NCI-H510A (cell line): ENCODE measurements at places on chromosomes 1 and 21.

- DNase-seq, result no peak
These were observed 4.8 kb upstream of the LRRC8B start for GRCh38 chr1:89519779-89520358.

GRCh38 chr1:6538956-6539355, 15.4 kb downstream of the NOL9 start:
- DNase-seq, result no peak

- no peak for DNase-seq
These were observed 10.2 kb downstream of the GSTM3 start for GRCh38 chr1:109730666-109731065.

GRCh38 chr21:14591882-14592281, 45.8 kb upstream of the SAMSN1 start:
- no peak for DNase-seq

DNA sequence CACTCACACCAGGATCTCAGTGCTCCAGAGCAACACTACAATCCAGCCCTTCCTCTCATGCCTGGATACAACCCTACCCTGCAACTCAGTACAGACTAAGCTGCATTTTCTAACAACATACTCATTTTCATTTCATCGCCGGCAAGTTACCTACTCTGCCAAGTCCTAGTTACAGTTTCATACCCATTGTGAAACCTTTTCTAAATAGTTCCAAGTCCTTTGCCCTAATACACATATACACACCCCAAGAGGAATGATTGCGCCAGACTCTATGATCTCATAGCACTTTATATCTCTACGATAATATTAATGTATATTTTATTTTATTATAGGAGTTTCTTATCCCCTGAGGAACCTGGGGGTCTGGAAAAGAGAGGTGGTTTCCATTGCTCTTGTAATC, 122.4 kb downstream of the LMX1A start:
- no peak for DNase-seq

DNA sequence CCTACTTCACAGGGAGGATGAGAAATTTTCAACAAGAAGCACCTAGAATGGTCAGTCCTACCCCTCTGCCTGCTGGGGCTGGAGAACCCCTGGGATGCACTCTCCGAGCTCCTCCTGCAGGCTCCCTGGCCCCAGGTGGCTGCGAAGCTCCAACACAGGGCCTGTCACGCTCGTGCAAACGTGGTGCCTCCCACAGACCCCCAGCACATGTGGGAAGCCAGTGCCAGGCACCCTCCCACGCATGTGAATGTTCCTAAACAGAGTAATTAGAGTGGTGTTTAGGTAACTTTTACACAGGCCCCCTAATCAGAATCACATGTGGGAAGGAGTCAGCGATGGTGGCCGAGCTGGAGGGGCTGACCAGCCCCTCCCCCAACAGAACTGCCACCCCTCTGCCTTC, 28.4 kb downstream of the GLIS1 start:
- no peak for DNase-seq

DNA sequence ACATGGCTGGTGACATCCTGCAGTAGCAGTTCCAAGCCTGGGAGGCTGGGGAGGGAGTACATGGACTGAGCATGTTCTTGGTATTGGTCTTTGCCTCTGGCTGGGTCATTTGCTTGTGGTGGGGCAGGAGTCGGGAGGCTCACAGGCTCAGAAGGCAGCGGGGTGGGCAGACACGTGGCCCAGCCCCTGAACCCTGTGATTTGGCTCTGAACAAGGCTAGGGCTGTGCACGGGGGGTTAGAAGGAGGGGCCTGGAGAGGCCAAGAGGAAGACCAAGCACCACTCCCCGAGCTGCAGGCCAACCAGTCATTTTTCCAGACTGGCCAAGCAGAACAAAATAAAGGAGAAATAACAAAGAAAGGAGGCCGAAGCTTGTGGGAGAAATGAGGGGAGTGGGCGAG, 9.7 kb upstream of the PRELP start:
- no peak for DNase-seq

GRCh38 chr21:37987668-37988067, 71.4 kb upstream of the KCNJ6 start:
- DNase-seq, result no peak

DNA sequence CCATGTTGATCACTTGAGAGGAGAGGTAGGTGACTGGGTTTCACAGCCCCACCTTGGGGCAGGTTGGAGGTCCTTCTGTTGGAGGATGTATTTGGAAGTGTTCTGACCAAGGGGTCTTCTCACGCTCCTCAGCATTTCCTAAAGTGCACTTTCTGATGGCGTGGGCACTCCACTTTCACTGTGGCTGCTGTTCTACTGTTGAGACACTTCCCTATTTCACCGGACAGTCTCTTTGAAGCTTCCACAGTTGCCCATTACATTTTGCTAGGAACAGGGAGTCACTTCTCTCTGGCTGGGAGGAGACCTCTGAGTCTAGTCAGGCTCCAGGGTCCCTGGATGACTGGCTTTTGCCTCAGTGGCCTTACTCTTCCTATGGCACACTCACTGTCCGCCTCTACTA, 180.0 kb upstream of the LMO4 start:
- no peak for DNase-seq

DNA sequence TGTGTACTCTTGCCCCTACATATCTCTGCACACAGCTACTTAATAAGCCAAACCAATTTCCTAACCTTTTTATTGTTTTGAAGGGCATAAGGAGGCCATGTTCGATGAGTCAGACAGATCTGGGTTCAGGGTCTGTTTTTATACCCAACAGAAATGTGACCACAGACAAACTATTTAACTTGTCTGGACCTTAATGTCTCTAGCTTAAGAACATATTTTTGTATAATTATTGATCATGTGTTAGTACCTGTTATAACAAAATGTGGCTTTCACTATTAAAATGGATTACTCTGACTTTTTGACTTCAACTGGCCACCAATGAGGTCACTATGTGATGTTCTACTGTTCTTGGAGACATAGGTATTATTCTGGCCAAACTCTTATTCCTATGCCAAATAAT, 507.8 kb upstream of the USP24 start:
- DNase-seq, result no peak
